Thymus (tissue), 14 donors: ENCODE measurements at places on chromosomes 11 and 22.

DNA sequence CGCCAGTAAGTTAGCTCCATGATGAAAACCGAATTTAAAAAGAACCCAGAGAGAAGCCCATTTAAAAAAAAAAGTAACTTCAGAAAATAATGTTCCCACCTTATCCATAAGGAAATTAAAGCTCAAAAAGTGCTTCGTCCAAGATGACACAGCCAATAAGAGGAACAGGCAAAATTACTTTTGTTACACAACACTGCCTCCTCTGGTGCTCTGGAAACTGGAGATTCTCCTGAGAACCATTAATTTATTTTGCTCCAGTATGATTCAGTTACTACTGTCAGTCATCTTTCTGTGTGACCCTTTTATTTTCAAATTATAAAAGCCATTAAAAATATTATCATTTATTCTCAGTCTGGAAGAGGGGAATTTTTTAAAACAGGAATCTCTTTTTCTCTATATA, 2.0 kb downstream of the IFT27 start:
- no peak for DNase-seq

- DNase-seq = no peak
Measured at GRCh38 chr11:34940026-34940677, 23.7 kb downstream of the PDHX start.

GRCh38 chr22:19892925-19893324, 38.3 kb upstream of the GNB1L start:
- no peak for DNase-seq

DNA sequence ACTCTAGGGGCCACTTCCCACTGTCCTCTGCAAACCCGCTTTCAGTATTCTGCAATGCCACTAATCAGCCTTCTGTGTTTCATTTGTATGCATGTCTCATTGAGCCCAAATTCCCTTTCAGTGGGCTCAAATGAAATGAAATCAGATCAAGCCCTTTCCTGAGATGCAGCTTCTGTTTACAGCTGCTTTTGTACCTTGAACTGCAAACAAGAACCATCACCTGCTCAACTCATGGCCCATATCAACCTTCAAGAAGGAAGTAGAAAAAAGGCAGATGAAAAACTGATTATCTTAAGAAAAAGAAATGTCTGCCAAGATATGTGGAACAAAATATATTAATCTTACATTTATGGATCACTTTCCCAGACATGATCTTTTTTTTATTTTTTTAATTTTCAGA, 141.1 kb upstream of the ARHGAP42 start:
- DNase-seq = no peak

DNA sequence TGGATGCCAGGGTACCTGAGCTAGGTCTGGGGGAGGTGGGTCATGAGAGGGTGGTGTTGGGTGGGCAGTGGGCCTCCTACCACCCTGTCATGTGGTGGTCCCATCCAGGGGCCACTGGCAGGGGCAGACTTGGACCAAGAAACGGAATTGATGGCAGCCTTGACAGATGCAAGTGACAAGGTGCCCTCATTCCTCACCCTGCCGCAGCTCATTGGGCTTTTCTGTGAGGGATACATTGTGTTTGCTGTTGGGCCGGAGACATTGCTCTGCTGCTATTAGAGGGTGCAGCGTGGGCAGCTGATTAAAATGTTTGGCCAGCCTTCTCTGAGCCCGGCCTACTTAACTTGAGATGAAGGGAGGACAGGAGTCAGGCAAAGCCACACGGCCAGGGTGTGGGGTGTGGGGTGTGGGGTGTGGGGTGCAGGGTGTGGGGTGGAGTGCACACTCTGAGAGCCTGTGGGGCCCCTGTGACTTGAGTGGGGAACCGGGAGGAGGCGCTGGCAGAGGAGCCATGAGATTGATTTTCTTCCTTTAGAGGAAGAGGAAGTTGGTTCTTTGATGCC, 351.5 kb downstream of the TBC1D22A start:
- DNase-seq = no peak

GRCh38 chr22:27877501-27877900, 41.6 kb downstream of the PITPNB start:
- DNase-seq = no peak

DNA sequence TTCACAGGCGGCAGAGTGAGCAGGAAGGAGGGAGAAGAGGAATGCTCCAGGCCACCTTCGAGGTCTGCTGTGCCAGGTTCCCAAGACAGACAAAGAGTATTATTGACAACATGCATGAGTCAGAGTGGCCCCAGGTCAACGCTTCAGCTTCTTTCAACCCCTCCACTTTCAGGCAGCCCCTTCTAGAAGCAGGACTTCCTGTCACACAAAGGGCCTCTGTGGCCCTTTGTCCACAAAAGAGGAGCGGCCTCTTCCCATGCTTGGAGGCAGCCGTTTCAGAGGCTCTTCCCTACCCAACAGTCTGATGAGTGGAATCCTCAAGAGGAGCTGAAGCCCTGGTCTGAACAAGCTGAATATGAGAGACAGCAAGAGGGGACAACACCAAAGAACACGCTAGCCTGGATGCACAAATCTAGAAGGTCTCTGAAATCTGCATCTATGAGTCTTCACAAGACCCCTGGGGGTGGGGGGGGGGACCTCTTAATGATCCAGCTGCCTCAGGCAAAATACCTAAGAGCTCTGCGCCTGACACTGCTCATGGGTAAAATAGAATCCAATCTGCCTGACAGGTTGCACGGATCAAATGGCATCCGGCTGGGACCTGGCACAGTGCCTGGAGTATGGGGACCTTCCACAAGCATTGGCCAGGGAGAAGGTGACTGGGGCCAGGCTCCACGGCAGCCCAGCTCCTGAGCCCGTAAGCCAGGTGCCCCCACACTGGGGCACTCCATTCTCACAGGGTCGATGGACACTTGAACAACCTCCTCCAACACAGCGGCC, 67.5 kb downstream of the PACSIN2 start:
- no peak for DNase-seq

GRCh38 chr22:47367993-47368945, 605.8 kb downstream of the TBC1D22A start:
- DNase-seq = no peak
